Left forelimb (tissue), 1 donor: ENCODE measurements at places on chromosomes 13 and 19.

- no peak for DNase-seq
Measured at GRCh38 chr13:46324976-46325375, 62.1 kb downstream of the RUBCNL start.

DNA sequence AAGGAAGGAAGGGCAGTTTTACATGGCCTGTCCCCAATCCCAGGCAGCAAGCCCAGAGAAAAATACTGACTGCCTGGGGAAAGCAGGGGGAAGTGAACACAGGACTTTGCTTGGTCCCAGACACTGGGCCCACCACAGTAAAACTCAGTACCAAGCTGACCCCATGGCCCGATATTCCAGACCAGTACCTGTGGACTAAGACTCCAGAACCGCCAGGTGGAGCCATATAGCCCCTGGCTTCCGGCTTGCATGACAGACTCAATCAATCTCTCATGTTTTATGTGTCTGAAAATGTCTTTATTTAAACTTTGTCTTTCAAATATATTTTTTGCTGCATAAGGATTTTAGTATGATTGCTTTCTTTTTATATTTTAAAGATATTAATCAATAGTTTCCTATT, 767.9 kb upstream of the SLITRK6 start:
- DNase-seq: no peak

DNA sequence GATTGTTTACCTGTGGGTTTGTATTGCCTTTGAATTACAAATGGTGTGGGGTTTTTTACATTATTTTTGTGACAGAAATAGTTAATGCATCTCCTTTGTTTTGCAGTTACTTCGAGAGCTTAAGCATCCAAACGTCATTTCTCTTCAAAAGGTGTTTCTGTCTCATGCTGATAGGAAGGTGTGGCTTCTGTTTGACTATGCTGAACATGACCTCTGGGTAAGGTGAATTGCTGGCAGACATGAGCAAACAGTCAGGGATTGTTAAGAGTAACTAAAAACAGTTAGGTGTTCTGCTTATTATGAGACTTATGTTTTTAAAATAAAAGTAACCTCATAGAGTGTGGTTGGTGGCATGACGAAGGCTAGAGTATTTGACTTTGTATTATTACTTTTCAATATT, 95.0 kb downstream of the CDK8 start:
- no peak for DNase-seq

GRCh38 chr19:8158411-8159074, 9.2 kb upstream of the FBN3 start:
- no peak for DNase-seq

- DNase-seq: no peak
Measured at GRCh38 chr13:50990065-50990817, 80.7 kb downstream of the RNASEH2B start.

GRCh38 chr13:77325371-77325980, 1.4 kb downstream of the MYCBP2 start:
- DNase-seq: no peak

DNA sequence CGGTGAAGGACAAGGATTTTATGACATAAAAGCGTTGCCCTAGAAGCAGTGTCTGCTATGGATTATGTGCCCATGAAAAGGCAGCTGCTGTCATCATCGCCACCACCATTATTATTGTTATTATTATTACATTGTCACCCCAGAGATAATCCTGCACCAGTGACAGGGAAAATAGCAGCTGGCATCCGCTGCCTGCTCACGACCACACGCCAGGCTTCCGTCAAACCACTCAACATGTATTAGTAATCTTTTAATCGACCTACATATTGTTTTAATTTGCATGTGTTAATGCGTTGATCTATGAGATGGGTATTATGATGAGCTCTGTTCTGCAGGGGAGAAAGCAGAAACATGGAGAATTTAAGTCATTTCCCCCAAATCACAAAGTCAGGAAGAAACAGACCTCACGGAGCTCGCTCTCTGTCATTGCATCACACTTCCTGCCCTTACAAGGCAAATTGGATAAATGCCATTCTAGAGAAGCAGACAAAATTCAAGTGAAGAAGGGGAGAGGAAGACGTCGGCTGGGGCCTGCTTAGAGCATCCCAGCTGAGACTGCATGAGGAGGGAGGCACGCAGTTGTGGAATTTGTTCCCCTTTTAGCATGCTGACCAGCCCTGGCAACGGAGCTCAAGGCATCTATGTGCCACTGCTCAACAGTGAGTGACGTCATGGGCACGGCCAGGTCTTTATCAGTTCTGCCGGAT, at the start of gene FFAR3:
Gene FFAR3, plus strand, starts transcription at position 594 of the 707 bp plus-strand sequence. CDS start 431 bp downstream, outside the sequence.
- DNase-seq: no peak

GRCh38 chr13:100899720-100900316, 225.2 kb upstream of the TMTC4 start:
- DNase-seq: no peak

- no peak for DNase-seq
Measured at GRCh38 chr13:33797622-33798021, 20.3 kb upstream of the RFC3 start.

- peak; percentile 64 for DNase-seq
Measured at GRCh38 chr19:51136851-51137551, 5.1 kb upstream of the SIGLEC7 start.

- no peak for DNase-seq
Measured at GRCh38 chr13:27489456-27489855, 39.1 kb upstream of the MTIF3 start.

- DNase-seq: peak; percentile 76
Measured at GRCh38 chr13:19959141-19959830, 759 bp downstream of the ZMYM2 start.

DNA sequence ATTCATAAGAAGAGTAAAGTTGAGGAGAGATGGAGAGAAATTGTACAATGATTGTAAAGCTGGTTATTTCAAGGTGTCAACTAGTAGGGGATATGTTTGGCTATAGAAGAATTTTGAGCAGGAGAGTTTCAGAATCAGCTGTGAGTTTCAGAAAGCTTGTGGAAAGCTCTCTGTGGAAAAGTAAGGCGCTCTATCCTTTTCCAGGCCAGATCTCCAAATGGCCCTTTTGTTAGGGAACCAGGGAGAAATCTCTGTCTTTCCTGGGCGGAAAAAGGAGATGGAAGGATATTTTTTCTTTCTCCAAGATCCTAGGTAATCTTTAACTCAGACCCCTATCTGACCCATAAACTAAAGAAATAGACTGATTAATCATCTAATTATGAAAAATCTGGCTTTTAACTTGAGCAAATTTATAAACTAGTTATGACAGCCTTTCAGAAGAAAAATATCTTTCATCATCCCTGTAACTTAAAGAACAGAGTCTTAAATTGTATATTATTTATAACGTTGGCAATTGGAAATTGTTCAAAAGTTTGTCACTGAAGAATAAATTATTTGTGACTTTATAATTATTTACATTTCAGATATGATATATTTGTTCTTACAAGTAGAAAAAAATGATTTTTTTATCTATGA, 34.5 kb downstream of the SPRY2 start:
- DNase-seq: no peak

GRCh38 chr13:100753376-100753775, 78.8 kb upstream of the TMTC4 start:
- DNase-seq: no peak

DNA sequence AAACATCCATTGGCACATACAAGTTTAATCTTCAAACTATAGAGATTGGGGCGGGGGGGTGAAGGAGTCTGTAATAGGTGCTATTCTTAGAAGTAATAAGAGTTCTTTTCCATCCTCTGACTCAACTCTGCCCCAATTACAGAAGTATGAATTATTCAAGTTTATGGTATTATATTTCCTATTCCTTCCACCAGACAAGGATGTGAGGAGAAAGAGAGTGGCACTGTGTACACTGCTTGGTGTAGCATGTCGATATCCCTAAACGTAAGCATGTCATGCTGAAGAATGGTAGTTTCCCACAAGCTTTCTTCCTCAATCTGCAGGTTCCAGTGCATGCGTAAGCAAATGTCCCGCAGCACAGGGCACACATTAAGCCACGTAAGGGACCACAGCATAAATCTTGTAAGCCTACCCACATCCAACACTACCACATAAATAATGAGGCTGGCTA, 14.1 kb downstream of the BRD4 start:
- no peak for DNase-seq

- DNase-seq: no peak
Measured at GRCh38 chr19:33266974-33267484, 35.3 kb downstream of the CEBPA start.

GRCh38 chr19:54114340-54115108, 933 bp downstream of the TFPT start:
- no peak for DNase-seq

GRCh38 chr13:60756306-60756705, 359.3 kb downstream of the TDRD3 start:
- no peak for DNase-seq

- no peak for DNase-seq
Measured at GRCh38 chr13:42355092-42355485, 83.1 kb downstream of the AKAP11 start.

DNA sequence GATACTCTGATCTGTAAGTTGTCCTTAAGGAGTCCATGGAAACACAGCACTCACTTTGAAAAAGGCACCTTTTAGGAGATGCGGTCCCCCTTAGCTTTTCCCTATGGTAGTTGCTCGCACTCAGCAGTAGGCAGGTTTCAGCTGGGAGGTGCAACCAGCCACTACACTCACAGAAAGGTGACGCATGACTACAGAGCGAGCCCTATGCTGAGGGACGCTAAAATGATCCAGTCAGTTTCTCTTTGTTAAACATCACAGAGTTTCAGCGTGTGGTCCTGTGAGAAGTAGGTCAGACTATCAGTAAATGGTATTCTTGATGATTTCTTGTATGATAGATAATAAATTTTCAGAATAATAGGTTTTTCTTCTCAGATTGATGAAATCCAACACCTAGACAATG, 362.7 kb upstream of the MIR17HG start:
- DNase-seq: no peak

DNA sequence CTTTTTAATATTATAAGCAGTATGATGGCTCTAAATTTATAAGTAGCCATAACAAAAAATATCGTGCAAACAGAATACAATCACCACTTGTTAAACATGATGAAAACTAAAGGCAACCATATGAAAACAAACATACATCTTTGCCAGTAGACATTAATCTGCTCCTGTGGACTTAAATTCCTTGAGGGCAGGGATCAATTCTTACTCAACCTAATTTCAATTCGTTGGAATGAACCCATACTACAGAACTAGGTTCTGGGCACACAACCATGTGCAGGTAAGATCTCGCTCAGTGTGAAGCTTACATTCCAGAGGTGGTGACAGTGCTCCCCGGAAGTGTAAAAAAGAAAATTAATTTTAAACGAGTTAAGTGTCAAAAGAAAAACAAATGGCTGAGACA, 13.4 kb downstream of the TBC1D4 start:
- DNase-seq: no peak

DNA sequence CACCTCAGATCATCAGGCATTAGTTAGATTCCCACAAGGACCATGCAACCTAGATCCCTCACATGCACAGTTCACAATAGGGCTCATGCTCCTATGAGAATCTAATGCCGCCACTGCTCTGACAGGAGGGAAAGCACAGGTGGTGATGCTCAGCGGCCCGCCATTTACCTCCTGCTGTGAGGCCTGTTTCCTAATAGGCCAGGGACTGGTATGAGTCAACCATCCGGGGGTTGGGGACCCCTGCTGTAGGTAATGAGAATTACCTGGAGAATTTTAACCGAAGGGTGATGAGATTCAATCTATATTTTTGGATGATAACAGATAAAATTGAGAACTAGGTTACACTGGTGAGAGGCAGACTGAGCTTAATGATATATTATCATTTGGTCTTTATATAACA, 101.4 kb downstream of the LACC1 start:
- DNase-seq: no peak

DNA sequence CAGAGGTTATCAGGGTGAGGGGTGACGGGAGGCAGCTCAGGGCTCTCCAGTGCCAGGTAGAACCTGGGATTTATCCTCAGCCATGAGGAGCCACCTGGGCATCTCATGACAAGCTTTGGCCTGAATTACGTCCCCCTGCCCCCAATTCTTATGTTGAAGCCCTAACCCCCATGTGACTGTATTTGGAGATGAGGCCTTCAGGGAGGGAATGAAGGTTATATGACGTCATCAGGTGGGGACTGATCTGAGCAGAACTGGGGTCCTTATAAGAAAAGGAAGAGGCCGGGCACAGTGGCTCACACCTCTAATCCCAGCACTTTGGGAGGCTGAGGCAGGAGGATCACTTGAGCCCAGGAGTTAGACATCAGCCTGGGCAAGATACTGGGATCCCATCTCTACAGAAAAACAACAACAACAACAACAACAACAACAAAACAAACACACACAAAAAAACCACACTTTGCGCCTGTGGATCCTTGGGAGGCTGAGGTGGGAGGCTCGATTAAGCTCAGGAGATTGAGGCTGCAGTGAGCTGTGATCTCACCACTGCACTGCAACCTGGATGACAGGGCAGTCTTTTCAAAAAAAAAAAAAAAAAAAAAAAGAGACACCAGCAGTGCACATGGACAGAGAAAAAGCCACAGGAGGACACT, 18.4 kb downstream of the ZFR2 start:
- no peak for DNase-seq

- no peak for DNase-seq
Measured at GRCh38 chr13:74067818-74068217, 66.4 kb downstream of the KLF12 start.

DNA sequence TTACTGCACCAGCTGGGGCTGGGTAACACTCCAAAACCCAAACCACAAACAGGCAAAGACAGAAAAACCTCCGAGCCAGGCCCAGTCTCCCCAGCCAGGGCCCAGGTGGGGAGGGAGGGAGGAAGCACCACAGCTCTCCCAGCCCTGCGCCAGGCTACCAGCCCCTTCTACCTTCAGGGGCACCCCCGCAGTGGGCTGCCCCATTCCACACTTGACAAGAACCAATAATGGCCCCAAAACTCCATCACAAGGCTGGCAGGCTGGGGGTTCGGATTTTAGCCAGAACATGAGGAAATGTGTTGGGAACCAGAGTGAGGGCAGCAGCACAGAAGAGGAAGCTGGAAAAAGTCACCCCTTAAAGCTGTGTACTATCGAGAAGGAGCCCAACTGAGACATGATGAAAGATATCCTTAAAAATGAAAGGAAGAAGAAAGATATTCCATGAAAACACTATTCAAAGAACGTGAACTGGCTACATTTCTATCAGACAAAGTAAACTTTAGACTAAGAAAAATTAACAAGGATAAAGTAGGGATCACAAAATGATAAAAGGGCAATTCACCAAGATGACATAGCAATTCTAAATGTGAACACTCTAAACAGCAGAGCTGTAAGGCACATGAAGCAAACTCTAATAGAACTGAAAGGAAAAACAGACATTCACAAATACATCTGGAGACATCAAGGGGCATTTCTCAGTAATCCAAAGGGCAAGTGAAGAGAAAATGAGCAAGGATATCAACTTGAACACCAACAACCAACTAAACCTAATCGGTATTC, 12.9 kb downstream of the TUBGCP3 start:
- DNase-seq: no peak

DNA sequence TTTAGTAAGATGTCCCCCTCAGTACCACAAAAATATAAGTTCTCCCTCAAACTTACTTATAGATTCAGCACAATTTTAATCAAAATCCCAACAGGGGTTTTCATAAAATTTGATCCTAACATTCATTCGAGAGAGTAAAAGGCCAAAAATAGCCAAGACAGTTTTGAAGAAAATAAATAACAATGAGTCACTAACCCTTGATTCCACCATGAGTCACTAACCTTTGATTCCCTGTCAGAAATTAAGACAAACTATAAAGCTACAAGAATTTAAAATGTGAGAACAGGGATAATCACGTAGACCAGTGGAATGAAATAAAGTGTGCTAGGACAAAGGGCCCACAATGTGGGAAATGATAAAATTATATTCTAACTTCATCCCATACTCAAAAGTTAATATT, 320.3 kb downstream of the SUCLA2 start:
- DNase-seq: no peak
